ENCODE measurements at places on chromosomes 6 and 20.

GRCh38 chr20:34431168-34431567 is 68.1 kb downstream of the ITCH start:
- no peak for DNase-seq

DNA sequence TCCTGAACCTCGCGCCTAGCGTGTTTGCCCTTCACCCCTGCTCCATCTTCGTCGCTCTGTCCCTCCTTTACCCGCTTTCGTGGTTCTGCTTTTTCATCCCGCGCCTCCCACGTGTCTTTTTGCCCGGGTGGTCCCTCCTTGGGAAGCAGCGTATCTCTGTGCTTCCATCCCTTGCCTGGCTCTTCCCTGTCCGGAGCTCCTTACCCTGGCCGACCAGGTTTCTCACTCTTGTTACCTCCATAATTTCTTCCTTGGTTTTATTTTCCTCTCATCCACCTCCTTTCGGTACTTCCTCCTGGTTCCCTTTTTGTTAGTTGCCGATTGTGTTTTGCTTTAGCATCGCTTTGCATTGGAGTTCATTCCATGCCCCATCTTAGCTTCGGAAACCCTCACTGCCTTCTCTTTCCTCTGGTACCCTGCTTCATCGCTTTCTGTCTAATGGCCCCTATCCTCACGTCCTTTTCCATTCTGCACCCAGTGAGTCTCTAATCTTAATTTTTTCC is 735 bp downstream of the FAM135A start:
- peak; percentile 51 for DNase-seq

DNA sequence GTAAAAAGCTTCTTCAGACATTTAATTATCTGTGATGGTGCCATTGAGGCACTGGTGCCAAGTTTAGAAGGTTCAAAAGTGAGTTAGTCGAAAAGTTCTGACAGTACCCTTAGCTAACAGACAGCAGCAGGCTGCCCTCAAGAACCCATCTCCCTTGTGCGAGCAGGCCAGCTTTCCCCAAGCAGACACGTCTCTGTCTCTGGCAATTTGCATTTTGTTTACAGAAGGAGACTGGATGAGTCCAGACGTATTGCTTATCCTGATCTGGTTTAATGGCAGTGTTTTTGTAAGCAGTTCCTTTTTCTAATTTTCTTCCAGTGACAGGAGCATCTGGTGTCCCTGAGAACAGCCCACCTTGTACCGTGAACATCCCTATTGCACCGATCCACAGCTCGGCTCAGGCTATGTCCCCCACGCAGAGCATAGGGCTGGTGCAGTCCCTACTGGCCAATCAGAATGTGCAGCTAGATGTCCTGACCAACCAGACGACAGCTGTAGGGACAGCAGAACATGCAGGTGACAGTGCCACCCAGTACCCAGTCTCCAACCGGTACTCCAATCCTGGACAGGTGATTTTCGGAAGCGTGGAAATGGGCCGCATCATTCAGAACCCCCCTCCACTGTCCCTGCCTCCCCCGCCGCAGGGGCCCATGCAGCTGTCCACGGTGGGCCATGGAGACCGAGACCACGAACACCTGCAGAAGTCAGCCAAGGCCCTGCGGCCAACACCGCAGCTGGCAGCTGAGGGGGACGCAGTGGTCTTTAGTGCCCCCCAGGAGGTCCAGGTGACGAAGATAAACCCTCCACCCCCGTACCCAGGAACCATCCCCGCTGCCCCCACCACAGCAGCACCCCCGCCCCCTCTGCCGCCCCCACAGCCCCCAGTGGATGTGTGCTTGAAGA is 58.3 kb upstream of the TMEM181 start:
- DNase-seq: no peak

- DNase-seq: no peak
These were observed 15.4 kb downstream of the FBXL4 start for GRCh38 chr6:98932381-98932780.

- DNase-seq: no peak
These were observed 25.3 kb downstream of the MYT1 start for GRCh38 chr20:64189530-64189966.

- no peak for DNase-seq
These were observed 45.7 kb upstream of the TRAF3IP2 start for GRCh38 chr6:111651185-111652034.

DNA sequence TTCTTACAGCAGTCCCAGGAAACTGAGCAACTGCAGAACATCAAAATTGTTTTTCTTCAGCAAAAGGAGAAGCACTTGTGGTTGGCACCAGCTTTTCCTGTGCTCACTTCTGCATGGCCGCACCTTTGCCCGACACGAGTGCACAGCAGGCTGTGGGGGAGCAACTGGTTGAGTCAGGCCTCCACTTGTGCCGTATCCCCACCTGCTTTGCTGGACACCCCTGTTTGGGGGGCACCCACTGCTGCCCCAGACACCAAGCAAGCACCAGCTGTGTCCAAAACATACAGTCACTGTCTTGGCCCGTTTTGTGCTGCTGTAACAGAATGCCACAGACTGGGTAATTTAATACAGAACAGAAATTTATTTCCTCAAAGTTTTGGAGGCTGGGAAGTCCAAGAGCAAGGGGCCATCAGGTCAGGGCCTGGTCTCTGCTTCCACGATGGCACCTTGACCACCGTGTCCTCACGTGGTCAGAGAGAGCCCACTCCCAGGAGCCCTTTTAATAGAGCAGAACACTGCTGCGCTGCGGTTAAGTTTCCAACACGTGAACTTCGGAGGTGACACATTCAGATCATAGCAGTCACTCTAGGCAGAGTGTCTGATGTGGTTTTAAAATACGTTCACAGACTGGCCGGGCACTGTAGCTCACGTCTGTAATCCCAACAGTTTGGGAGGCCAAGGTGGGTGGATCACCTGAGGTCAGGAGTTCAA is 8.7 kb upstream of the GMEB2 start:
- no peak for DNase-seq

DNA sequence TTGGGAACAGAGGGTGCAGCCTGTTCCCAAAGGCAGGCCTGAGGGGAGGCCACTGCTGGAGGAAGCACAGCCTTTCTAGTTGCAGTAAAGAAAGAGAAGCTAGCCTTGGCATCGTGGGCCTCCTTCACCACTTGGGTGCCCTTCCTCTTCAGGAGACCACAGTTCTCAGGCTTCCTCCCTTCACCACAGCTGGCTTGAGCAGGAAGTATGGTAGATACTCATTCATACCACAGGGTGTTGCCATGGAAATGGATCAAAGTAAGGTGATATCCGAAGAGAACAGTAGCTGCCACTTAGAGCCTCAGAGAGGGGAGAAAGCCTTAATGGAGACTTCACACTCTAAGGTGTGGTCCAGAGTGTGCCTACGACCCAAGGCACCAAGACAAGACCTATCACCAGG is 120.4 kb upstream of the RIPOR2 start:
- no peak for DNase-seq

DNA sequence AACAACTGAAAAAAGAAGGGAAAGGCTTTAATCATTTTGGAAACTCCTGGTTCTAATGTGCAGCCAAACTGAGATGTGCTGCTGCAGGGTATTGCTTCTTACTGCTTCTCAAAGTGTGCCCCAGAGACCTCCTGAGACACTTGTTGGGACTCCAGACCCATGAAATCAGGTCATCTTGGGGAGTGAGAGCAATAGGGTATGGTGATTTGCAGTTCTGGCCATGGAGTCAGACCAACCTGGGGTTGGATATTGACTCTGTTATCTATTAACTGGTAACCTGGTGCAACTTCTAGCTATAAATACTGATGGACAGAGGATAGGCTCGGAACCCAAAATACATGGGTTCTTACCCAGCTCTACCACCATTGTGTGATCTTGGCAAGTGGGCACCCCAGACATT is 3.8 kb downstream of the TSPO2 start:
- DNase-seq: no peak

DNA sequence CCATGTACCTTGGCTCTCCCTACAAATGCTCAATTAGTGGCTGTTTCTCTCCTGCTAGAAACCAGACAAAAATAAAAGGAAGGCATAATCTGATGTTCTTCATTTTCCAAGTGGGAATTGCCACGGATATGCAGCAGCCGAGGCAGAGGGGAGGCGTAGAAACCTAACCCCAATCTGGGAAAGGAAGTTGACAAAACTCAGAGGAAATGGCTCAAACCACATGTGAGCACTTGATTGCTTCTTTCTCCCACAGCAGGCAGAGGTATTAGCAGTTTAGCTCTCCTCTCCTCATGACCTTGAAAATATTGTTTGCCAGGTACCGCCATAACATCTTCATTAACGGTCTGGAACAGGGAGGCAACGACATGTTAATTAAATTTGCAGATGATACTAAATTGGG is 3.8 kb upstream of the MLN start:
- DNase-seq: no peak

DNA sequence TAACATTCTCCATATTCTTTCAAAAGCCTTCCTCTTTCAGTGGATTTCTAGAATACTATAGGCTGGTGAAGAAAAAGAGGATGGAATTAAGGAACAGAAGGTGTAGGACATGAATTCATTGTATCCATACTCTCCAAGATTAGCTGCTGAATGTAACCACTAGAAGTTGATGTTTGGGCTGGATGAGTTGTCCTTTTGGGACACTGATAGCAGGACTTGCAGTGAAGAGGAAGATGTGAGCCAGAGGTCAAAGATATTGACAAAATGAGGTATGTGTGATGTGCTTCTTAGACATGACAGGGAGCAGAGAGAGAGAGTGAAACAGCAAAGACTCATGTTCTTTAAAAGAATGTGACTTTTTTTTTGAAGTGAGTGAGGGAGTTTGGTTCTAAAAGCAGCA is 134.3 kb upstream of the MAN1A1 start:
- DNase-seq: no peak

DNA sequence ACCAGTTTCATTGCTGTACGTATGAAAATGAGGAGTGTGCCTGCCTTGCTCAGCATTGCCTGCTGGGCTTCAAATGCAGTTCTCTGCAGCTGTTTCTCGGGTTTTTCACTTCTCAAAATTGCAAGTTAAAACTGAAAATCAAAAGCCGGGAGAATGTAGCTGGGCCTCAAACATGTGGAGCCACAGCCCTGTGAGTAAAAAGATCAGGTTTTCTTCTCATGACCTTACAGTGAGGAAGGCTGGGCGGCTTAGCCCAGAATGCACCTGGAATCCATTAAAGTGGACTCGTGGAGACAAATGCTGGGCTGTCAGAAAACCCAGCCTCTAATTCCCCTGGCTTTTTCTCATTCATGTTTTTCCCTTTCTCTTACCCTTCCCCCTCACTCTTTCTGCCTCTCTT is 34.4 kb downstream of the DSE start:
- DNase-seq: peak; percentile 83

GRCh38 chr20:3340443-3340842 is 67.0 kb downstream of the DNAAF9 start:
- DNase-seq: no peak

DNA sequence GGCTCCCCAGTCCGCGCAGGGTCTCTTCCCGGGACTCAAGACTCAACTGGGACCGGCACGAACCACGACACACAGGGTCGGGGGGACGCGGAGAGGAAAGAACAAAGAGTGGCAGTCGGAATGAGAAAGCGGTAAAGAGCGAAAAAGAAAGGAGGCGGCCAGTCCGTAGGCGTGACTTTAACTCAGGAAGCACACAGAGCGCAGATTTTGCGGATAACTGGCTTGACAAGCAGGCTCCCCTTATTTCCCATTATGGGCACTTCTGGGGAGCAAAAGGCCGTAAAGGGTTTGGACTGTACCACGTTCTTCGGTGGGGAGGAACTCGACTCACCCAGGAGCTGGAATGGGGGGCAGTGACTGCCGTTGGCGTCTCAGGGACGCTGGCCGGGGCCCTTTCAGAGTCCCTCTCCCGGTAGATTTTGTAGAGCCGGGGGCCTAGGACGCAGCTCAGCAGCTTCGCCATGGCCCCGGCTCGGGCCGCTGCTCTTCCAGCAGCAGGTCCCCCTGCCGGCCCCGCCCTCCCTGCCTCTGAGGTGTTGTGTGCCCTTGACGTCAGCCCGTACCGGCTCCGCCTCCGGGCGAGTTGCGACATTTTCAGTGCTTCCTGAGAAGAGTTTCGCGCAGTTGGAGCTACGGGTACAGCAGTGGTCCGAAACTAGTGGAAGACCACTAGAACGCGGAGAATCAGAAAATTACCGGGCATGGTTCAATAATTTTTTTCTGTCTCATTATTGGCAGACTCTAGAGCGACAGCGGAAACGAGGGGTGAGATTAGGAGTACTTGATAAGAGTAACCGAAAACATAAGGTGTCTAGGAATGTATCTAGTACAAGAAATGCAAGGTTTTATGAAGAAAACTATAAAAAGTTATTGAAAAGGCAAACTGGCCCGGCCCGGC is at the start of gene ABHD16A:
Gene ABHD16A (minus strand): TSS at position 506 of the 898 bp plus-strand sequence. CDS start 43 bp downstream, at position 463.
- DNase-seq: peak; percentile 100

- no peak for DNase-seq
These were observed 23.6 kb downstream of the SNX5 start for GRCh38 chr20:17944854-17945474.

- no peak for DNase-seq
These were observed 188.2 kb upstream of the ASCC3 start for GRCh38 chr6:101069191-101069795.

- no peak for DNase-seq
These were observed 137.7 kb upstream of the C6orf118 start for GRCh38 chr6:165447141-165447540.

GRCh38 chr6:51805517-51805916 is 281.9 kb downstream of the PKHD1 start:
- no peak for DNase-seq

- no peak for DNase-seq
These were observed 108.4 kb downstream of the KLHL32 start for GRCh38 chr6:97032955-97033354.

DNA sequence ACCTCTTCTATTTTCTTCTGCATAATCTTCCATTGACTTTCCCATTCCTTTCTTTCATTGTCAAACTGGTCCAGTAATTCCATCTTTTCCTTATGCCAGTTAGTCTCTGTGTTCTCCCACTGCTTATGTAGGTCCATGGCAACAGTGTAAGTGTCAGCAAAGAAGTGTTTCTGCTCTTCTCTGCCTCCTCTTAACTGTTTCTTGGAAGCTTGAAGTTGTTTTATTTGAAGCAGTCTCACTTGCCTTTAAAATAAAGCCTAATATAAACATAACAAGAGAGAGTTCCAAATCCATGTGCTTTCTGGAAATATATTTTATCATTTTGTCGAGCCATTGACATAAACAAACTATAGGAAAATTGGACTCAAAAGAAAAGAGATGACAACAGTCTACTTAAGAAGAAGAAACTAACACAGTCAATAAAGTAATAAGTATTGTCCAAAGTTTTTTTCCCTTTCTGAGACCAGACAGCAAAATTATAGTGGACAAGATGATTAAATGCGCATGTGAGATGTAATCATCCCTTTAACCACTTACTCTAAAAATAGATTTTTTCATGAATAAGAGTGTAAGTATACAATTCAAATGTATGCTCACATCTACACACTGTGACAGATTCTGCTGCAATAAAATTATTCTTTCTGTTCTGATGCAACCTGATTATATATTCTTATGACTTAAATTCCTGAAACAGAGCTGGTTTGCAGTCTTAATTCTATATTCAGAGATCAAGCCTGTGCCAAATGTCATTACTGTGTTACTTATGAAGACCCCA is 5.2 kb downstream of the KIAA0408 start:
- DNase-seq: peak; percentile 43

DNA sequence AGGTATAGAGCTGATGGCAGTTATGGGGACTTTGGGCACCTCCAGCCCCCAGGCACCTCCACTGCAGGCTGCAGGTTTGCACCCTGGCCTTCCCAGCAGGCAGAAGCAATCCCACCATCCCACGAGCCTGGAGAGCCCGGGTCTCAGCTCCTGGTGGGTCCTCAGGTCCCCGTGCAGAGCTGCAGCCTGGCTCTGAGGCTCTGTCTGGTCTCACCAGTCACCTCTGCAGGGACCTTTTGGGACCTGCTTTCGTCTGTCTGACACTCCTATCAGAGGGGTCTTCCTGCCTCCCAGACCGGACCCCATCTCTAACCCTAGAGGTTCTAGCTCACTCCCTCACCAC is 41.9 kb downstream of the FGD2 start:
- DNase-seq: no peak

- no peak for DNase-seq
These were observed 108.2 kb upstream of the NFATC2 start for GRCh38 chr20:51650685-51651134.

All from tongue (tissue), 3 donors.